ENCODE measurements at places on chromosomes 1 and 21. TPM values are rescaled to one million over a fixed set of nuclear protein-coding genes. Genes with fewer than 3 reads are reported as not detected.

Gene ZNF593OS
- total RNA-seq: not detected

Gene GPR52
- total RNA-seq: 0.54 TPM

Gene RGS7
- 0.19 TPM for total RNA-seq

Gene INSRR
- not detected for total RNA-seq

Gene SLC26A9
- total RNA-seq: under 0.01 TPM

Gene ELAPOR1
- 0.09 TPM for total RNA-seq

Gene CHIA
- not detected for total RNA-seq

Gene PM20D1
- total RNA-seq: not detected

Gene OR2L3
- not detected for total RNA-seq
